ENCODE measurements at places on chromosomes 1 and 21.

DNA sequence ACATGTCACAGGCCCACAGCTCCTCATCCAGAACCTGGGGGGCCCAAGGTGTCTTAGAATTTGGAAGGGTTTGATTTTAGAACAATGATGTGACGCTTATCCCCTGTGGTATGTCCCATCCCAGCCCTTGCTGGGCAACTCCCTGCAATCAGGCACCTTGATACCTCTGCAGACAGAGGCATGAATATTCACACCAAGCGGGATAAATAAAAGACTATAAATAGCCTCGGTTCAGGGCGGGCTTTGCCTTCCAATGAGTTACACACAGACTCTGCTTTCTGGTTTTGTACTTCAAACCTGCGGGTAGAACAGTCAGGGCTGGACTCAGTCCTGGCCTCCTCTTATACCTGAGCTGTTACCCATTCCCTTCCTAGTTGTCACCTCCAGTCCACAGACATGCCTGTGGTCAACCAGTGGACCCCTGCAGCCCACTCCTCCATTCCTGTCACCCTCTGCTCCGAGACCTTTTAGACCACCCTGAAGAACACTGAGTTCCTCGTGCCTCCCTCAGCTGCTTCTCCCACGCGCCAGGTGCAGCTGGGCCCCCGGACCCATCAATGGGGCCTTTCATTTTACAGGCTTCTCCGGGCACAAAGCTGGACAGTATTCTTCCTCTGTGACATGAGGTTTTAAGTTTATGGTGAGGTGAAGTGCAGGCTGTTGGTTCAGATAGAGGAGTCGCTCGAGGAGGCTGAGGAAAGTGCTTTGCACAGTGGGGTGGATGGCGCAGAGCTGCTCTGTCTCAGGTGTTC, 120.1 kb upstream of the TNR start:
- no peak for DNase-seq

GRCh38 chr21:43306911-43307676, 119.8 kb downstream of the SIK1 start:
- DNase-seq = no peak

DNA sequence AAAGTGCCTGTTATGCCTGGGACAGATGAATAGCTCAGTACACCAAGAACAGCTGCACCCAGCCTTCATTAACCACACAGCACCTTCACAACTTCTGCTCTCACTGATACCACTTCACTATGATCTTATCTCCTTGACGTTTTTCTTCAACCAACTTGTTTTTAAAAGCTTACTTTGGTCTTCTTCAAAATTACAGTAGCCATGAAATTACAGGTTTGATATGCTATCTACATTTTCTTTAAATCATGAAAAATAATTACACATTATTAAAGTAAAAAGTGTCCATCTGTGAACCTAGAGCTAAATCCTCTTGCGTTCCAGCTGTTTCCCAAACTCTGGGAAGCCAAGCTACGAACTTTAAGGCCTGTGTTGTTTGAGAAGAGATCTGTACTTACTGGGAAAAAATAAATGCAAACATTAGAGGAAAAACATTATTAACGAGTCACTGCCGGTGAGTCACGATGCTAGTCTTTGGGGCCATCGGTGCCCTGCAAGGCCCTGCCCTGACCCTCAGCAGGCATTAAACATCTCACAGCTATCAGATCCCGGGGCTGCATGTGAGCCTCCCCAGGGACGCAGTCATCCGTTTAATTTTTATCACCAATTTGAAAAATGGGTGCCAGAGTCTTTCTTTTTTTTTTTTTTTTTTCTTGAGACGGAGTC, 56.3 kb upstream of the GPR153 start:
- no peak for DNase-seq

GRCh38 chr1:37123276-37124115, 89.2 kb upstream of the GRIK3 start:
- DNase-seq = no peak

DNA sequence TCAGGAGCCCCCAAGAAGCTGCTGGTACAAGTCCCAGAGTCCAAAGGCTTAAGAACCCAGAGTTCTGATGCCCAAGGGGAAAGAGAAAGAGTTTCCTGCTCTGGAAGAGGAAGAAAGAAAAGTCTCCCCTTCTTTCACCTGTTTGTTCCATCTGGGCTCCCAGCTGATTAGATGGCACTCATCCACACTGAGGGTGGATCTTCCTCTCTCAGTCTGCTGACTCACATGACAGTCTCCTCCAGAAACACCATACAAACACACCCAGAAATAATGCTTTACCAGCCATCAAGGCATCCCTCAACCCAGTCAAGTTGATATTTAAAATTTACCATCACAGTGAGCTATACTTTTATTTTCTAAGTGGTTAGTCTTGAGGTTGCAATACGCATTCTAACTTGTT, 257.9 kb downstream of the PAPPA2 start:
- DNase-seq = no peak

All from NCI-H1930 (cell line).